Endothelial cell of umbilical vein (primary cell): ENCODE measurements at places on chromosomes 6 and 20. TPM values are rescaled to one million over a fixed set of nuclear protein-coding genes. Genes with fewer than 3 reads are reported as not detected.
A peak's percentile ranks its signal among the peaks of the same experiment; 100 is the strongest.

The SMAP1 gene
- 24.6 and 24.7 TPM in 2 replicates for total RNA-seq

The HLA-DRB5 gene
- not detected in 2 replicates for total RNA-seq

The POLR3F gene
- 9.8 and 10.2 TPM in 2 replicates for total RNA-seq

The DLK2 gene
- not detected in 2 replicates for total RNA-seq

DNA sequence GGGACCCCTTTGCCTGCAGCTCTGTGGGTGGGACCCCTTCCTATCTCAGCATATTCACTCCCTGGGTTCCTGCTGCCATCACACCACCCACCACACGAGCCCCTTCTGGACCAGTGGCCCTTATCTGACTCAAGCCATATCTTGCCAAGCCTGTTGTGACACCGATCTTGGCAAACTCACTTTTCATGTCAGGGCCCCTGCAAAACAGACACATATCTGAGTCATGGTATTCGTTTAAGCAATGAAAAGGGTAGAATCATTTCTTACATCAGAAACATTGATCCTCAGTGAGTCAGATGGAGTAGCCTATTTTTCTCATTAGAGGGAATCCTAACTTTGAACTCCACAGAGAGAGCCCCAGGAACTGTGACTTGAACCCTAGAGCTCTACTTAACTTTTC is 10.6 kb downstream of the RAET1E start:
- DNase-seq: no peak

GRCh38 chr6:34466242-34467185 is 638 bp downstream of the PACSIN1 start:
- no peak for DNase-seq

GRCh38 chr6:87799651-87800050 is 97.6 kb upstream of the AKIRIN2 start:
- no peak for DNase-seq

DNA sequence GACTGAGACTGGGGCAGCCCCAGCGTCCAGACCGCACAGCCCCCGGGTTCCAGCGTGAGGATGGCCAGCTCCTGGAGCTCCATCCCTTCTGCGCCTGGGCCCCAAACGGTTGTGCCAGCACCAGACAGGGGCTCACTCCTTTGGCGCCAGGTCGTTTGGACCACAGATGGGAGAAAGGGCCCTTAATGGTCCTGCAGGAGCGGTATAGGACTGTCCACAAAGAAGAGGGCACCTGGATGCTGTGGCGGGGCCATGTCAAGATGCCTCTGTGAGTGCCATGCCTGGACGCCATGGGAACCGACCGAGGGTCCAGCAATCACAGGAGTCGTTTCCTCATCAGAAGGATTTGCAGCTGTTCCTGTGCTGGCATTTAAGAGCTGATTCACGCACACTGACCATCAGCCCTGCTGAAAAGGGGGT is 82.7 kb downstream of the DLL1 start:
- DNase-seq: no peak

GRCh38 chr6:137471986-137472385 is 22.2 kb downstream of the OLIG3 start:
- DNase-seq: no peak

- DNase-seq: no peak
These were observed 418.3 kb upstream of the POU3F2 start for GRCh38 chr6:98416027-98416426.

- DNase-seq: no peak
These were observed 37.5 kb upstream of the NOX3 start for GRCh38 chr6:155493026-155493693.

DNA sequence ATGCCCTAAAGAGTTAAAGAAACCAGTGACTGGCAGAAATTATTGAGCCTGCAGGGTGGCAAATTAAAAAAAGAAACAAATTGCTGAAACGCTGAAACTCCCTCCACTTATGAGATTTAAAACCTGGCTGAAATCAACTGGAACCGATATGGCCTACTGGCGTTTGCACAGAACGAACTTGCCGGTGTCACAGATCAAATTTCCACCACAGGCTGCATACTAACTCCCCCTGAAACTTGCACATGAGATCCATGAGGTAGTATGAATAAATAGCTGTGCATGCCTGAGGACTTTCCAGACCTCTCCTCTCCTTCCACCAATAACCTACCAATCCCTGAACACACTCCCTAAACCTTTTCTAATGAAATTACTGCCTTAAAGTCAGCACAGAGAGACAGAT is 150.4 kb downstream of the RNGTT start:
- no peak for DNase-seq

GRCh38 chr6:5995949-5996713 is 10.6 kb downstream of the NRN1 start:
- DNase-seq: peak; percentile 79

GRCh38 chr6:82030761-82031503 is 216.6 kb downstream of the IBTK start:
- DNase-seq: peak; percentile 35
